ENCODE measurements at places on chromosomes 6 and 20.

GRCh38 chr6:69265090-69265489, 531.7 kb downstream of the LMBRD1 start:
- DNase-seq, result no peak

GRCh38 chr6:149190224-149190831, 127.2 kb upstream of the TAB2 start:
- DNase-seq, result no peak

- no peak for DNase-seq
Observed at GRCh38 chr20:47220161-47220582, 136.3 kb downstream of the ZMYND8 start.

DNA sequence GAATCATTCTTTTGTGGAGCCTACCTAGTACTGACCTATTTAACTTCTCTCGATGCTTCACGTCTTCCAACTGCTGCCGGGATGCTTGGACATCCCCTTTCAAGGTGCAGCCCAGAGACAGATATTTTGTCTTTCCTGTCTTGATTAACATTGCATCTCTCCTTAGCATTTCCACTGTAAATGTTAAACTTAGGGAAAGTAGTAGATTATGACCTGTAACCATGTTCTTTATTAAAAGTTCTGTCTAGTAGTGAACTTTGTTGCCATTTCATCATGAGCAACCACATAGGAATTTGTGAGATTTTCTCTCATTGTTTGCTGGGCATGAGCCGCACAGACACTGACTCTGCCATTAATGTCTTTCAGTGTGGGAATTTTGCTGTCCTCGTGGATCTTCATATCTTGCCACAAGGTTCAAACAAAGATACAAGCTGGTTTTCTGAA, 117.9 kb downstream of the JAG1 start:
- DNase-seq, result no peak

DNA sequence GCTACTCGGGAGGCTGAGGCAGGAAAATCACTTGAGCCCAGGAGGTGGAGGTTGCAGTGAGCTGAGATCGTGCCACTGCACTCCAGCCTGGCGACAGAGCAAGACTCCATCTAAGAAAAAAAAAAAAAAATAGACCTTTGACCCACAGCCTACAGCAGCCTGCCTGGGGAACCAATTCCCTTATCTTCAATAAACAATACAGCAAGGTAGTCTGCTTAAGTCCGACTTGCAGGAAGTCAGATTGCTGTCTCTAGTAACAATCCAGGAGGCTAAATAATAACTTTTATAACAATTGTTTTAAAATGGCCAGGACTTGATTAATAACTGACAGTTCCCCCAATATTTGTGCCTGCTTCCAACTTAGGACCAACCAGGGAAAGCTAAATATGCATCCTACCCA, 13.3 kb upstream of the HLA-DRA start:
- DNase-seq, result no peak

- peak; percentile 33 for DNase-seq
Observed at GRCh38 chr20:35617397-35618262, 2.0 kb downstream of the SPAG4 start.

DNA sequence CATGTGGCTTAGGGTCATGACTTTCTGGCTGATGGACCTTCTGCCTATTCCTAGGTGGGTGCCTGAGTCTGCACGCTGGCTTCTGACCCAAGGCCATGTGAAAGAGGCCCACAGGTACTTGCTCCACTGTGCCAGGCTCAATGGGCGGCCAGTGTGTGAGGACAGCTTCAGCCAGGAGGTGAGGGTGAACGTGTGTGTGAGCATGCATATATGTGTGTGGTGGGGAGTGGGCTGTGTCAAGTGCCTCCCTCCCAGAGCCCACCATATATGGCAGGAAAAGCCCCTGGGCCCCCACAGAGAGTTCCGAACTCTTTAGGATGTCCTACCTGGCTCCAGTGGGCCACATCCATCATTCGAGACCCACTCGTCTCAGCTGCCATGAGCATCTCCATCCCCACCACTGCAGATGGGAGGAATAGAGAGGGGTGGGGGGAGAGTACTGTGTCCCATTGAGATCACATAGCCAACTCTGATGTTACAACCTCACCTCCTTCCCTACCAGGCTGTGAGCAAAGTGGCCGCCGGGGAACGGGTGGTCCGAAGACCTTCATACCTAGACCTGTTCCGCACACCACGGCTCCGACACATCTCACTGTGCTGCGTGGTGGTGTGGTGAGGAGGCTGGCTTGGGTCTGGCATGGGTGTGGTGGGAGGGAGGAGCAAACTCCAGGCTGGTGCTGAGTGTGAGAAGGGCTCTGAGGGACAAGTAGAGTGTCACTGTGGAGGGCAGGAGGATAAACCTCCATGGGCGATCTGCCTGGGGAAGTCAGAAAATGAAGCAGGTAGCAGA, 3.2 kb downstream of the SLC22A7 start:
- no peak for DNase-seq

DNA sequence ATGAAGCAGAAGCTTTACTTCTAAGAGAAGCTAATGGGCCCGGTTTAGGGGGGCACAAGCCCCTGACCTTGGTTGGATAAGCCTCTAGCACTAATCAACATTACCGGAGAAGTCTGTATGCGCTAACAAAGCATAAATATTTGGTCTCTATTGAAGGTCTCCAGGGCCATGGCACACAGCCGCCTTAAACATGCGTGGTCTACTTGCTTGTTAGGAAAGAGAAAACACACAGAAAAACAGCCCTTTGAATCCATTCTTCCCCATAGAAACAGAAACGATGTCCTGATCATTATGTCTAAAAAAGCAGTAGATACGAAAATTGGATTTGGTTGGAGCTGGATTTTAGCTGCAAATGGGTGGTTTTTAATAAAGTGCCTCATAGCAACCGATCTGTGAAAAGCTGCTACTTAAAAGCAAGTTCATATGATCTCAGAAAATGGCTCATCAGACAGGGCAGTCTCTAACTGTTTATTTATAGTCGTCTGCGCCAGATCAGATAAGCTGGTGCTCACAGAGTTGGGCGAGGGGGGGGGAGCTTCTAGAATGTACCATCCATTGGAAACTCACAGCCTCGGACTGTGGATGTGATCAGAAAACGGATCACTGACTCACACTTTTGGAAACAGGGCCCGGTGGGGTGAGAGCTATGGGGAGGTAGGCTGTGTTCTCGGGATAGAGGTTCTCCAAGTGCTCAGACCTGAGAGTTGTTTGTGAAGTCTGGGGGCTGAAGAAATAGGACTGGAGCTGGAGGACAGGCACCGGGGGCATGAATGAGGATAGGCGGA, 35.3 kb upstream of the APCDD1L start:
- no peak for DNase-seq

- DNase-seq, result no peak
Observed at GRCh38 chr6:166162599-166163342, 4.9 kb downstream of the TBXT start.

DNA sequence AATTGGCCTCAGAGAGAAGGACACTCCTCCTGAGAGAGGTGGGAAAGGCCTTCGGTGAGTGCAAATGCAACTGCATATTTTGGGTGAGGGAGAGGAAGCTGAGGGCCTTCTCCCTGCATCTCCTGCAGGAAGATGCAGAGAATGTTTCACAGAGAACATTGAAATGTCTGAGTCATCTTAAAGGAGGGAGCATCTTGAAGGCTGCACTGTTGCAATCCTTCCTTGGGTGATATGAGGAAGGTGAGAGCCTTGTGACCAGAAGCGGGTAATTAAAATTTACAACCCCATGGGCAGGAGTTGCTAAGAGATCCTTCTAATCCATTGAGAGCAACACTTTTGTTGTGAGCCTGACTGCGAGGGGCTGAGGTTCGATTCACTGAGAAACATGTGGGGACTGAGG, 375.7 kb upstream of the MARCKS start:
- DNase-seq, result no peak

GRCh38 chr6:25112322-25112773, 166.8 kb upstream of the CARMIL1 start:
- no peak for DNase-seq

DNA sequence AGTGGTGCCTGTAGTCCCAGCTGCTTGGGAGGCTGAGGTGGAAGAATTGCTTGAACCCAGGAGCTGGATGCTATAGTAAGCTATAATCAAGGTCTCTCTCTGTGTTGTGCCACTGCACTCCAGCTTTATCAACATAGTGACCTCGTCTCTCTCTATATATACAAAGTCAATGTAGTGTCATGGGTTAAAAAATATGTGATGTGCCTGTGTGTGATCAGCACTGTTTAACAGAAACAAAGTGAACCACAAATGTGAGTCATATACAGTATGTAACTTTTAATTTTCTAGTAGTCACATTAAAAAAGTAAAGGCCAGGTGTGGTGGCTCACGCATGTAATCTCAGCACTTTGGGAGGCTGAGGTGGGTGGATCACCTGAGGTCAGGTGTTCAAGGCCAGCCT, 85.3 kb upstream of the RNF24 start:
- no peak for DNase-seq

DNA sequence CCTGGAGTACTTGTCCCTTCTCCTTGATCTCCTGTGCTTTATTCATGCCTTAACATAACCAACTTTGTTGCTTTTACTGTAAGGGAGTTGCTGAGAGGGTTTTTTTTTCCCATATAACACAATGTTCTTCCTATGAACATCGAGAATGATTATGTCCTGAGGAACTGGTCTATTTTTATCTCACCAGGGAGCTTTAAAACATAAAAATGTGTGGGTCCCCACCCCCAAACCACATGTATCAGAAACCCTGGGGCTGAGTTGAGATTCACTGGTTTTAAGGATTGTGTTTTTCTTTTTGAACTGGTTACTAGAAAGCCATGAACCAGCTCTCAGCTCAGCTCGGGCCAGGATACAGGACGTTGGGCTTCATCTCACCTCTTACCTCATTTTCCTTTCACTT, 118.5 kb upstream of the JAG1 start:
- DNase-seq, result no peak

- DNase-seq, result no peak
Observed at GRCh38 chr6:86789779-86790411, 147.4 kb upstream of the HTR1E start.

DNA sequence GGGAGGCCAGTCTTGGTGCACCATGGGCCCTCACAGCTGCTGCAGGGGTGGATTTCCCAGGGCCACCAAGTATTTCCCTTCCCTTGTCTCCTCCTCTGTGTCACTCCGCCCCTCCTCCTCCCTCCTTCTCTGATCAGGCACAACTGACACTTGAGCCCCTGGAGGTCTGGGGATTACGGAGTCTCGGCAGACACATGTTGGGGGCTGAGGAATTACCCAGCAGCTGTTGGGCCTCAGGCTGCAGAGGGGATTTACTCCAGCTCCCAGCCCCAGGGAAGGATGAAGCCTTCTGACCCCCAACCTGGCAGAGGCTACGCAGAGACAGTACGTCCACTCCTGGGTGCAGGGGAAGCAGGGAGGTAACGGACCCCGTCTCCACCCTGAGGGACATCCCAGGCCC, 420.5 kb upstream of the SULF2 start:
- no peak for DNase-seq

DNA sequence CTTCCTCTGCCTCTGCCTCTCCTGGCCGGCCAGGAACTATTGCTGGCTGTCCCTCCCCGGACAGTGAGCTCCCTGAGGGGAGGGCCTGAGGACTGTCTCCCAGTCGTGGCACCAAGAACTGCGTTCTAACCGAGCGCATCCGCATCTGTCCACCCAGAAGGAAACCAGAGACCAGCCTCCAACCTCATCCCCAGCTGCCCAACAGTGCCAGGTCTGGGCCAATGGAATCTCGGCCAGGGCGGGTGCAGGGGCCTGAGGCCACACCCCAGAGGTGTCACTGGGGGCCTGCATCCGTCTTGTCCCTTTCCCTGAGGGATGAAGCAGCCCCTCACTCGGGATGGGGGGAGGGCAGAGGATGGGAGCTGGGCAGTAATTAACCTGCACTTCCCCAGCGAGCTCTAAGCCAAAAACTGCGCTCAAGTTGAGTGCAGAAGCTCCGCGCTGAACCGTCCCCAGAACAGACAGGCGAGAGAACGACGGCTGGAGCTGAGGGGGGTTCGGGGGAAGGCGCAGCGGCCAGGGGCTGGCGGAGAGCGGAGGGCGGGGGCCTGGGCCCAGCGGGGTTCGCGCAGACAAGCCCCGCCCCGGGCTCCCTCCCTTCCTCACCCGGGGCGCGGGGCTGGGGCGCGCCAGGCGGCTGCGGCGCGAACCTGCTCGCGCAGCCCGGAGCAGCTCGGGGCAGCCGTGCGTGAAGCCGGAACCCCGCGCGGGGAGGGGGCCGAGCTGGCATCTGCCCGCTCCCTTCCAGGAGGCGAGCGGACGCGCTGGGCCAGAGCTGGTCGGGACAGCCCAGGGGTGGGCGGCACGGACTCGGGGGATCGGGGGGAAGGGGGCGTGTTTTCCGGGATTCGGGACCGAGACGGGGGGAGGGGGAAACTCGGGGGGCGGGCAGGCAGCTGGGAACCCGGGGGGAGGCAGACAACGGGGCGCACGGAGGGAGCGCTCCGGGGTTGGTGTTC, 1.4 kb downstream of the TFEB start:
- peak; percentile 80 for DNase-seq

DNA sequence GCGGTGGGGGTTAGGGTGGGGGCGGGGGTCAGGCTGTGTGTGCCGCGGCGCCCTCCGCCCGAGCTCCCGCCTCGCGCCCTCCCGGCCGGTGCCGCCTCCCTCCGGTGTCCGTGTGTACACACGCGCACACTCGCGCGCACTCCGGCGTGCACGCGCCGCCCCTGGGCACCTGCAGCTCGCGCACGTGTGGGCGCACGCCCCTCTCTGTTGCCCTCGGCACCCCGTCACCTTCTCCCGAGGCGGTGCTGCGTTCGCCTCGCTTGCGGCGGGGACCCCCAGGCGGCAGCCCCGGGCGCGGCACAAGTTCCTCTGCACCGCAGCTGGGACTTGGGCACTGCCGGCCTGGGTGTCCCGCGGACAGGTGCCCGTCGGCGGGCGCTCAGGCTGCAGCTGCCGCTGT, 525 bp downstream of the MACROD2 start:
- peak; percentile 40 for DNase-seq

- no peak for DNase-seq
Observed at GRCh38 chr6:163991321-163991720, 576.8 kb downstream of the QKI start.

- DNase-seq, result no peak
Observed at GRCh38 chr6:113636357-113636824, 220.8 kb upstream of the MARCKS start.

DNA sequence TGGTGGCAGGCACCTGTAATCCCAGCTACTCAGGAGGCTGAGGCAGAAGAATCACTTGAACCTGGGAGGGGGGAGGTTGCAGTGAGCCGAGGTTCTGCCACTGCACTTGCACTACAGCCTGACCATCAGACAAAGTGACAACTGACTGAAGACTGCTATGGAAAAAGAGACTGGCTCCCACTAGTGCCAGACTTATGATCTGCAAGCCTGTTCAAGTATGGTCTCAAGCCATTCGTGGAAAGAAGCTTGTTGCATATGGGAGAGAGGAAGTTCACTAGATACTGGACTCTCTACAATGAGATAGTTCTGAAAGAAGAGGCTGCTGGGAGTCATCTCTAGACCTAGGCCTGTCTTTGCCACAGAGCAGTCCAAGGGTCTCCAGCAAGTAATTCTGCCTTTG, 26.7 kb downstream of the MDN1 start:
- DNase-seq, result peak; percentile 13

DNA sequence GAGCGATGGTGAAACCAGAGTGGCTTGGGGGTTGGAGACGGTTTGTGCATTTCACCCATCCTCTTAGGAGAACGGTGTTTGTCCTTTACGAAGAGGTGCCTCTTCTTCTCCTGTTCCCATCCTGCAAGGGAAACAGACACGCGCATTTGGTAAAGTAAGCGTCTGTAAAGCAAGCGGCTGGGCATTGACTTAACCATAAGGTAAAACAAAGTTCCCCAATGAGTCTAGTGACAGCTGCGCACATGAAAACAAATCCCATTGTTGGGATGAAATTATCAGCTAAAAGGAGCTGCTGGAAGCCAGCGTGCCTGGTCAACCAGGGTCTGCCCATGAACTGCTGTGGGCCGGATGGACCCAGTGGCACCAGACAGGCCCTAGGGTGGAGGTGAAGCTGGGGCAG, 5.8 kb downstream of the BHLHE23 start:
- DNase-seq, result no peak
